CD4-positive, alpha-beta T cell (primary cell): ENCODE measurements at places on chromosomes 16 and 17. TPM values are rescaled to one million over a fixed set of nuclear protein-coding genes. Genes with fewer than 3 reads are reported as not detected.

DNA sequence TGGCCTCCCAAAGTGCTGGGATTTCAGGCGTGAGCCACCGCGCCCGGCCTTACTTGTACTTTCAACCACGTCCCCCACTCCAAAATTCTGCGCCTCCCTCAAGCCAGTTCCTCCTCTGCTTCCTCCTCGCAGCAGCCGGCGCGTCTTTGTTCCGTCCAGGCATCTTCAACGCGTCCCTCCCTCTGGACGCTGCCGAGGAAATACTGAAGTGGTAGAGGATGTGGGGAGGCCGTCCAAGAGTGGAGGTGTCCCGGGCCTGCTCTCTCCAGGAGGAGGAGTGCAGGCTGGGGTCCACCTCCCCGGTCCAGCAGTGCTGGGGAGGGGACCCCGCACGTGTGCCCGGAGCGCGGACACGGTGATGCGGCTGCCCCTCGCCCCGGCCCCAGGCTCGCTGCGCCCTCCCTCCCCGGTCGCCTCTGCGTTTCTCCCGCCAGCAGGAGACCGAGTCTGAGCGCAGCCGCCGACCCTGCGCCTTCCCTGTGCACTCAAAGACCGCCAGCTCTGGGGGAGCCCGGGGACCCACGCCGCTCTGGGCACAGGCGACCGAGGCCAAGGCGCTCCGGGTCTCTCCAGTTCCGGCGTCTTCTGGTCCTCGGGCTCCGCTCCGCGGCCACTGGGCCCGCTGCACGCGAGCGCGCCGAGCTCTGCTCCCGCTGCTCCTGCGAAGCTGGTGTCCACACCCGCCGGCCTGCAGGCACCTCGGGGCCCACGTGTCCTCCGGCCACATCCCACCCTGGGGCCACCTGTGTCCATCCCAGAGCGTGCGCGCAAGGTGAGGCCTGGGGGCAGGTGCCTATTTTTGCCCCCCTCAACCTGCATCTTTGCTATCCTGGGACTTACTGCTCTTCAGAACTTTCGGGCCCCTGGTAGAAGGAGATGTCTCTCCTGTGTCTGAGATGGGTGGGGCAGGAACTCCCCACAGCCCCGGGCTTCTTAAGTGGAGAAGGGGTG lies 31.7 kb downstream of the OSBPL7 start:
- peak; percentile 38 for DNase-seq

DNA sequence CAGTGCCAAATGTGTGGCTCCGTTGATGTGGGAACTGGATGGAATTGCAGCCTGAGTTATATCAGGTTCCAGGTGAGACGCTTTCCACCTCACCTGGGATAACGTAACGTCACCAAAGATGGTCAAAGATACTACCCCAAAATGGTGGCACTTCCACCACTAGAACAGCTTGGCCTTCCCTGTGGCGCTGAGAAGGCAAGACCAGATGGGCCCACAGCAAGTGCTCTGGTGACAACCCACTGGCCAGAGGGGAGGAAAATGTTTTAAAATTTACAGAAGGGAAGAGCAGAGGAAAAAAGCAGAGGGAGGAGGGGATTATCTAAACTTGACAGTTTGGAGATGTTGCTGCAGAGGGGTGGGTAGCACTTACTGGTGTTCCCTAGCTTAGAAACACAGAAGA lies 7.5 kb upstream of the ITGA2B start:
- no peak for DNase-seq

JPT2 gene
- total RNA-seq, result 2.5 TPM

LRRC3C gene
- not detected for total RNA-seq

KRTAP1-1 gene
- total RNA-seq, result not detected

CD300LB gene
- 0.36 TPM for total RNA-seq

MT1M gene
- total RNA-seq, result not detected
